Activated CD4-positive, alpha-beta T cell treated with anti-CD3 and anti-CD28 coated beads for 36 hours (primary cell): ENCODE measurements at places on chromosomes 5 and 9. TPM values are rescaled to one million over a fixed set of nuclear protein-coding genes. Genes with fewer than 3 reads are reported as not detected.

DNA sequence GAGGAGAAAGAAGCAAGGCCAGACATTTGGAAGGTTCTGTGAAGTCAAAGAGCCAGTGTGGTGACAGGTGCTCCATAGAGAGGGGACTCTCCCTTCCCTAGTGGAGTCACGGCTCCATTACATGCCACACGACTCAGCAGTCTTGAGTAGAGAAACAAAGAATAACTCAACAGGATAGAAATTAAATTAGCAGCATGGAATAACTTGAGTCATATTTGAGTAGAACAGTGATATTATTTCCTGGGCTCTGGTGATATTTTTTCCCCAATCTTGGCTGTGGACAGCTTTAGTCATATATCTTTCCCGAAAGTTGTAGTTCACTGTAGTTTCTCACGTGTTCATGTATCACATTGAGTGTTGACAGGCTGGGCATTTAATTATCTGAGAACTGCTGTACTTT, 149.7 kb upstream of the EFNA5 start:
- DNase-seq, result peak; percentile 9

DNA sequence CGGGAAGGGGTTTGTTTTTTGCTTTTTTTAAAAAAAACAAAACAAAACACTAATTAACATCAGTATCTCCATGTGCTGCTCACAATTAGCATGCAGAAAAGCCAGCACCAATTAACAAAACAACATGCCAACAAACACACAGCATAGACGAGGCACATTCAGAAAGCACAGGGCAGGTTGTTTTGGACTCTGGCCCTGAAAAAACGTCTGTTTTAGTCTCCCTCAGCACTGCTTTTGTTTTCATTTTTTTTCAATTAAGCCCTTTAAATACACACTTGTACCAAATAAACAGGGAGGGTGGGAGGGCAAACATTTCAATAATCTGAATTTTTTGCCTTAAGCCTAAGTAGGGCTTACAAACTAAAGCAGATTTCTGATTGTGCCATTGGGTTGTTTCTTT, 309.6 kb downstream of the DTWD2 start:
- no peak for DNase-seq

MED22 gene
- 22.9 TPM for total RNA-seq

DNA sequence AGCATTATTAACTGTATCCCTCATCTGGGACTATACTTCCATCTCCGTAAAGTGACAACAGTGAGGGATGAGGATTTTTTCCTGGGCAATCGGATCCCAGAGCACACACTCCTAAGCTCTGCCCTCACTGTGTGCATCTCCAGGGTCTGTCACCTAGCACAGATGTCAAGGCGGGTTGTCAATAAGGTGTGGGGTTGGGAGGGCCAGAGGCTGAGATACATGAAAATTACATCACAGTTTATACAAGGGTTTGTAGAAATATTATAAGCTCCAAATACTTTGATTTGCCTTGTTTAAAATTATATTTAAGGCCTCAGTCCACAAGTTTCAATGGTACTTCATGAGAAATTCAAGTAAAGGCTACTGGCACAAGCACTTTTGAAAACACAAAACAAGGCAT, 4.5 kb downstream of the ADAMTS12 start:
- DNase-seq, result no peak

DNA sequence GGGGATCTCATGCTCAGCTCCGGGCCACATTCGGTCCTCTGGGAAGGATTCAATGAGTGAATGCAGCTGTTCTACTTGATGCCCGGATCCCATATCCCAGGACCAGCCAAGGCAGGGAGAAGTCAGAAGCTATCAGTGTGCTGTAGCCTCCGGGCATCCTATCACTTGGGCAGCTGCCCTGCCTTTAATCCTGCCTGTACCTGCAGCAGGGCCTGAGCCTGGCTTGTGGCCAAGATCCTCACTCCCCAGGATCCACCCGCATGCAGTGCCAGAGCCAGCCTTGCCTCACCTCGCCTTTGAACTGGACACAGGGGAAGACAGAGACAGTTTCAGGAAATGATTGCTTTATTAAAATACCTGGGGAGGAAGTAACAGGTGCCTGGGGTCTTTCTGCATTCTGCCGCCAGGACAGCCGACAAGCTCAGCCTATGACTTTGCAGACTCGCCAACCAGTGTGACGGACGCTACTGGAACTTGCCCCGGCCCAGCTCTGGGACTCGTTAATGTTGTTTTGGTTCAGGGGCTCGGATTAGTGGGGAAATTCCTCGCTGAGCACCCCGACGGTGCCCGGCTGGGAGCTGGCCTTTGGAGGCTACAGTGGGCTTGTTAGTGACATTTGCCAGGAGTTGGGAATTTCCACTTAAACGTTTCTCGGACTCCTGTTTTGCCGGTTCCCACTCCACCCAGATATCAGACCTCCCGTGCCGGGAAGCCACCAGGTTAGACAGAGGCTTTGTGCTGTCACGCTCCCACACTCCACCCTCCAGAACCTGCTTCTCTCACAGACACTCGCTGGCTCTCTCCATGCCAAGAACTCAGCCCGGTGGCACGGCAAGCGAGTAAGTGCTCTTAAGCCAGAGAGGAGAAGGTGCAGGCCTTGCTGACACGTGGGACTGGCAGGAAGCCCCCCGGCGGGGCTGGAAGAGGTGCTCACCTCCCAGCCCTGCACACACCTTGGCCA, 721 bp downstream of the PTGES start:
- no peak for DNase-seq

- DNase-seq, result no peak
Observed at GRCh38 chr5:153496835-153497234, 6.4 kb downstream of the GRIA1 start.

FLT4 gene
- total RNA-seq, result 0.75 TPM

GRCh38 chr9:107024193-107024592, 161.2 kb downstream of the ZNF462 start:
- no peak for DNase-seq

GRCh38 chr9:104374711-104375110, 129.4 kb upstream of the OR13F1 start:
- DNase-seq, result no peak

PCDHAC1 gene
- total RNA-seq, result not detected

DNA sequence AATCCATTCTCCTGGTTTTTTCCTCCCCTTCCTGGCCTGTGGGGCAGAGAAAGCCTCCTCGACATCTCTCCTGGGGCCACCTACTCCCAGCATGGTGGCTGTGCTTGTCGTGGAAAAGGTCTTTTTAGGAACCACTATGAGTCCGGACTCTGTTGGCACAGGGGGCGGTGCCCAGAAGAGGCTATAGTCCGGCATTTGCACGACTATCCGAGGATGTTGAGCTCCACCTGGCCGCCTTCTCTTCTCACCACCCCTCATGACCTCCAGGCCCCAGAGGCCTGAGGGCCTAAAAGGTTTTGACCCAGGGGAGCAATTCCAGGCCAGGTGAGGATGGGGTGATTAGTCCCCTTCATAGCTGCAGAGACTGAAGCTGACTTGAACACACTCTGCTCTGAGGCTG, 14.1 kb downstream of the CSF2 start:
- no peak for DNase-seq

GRCh38 chr5:113266227-113266912, 168.4 kb downstream of the TSSK1B start:
- DNase-seq, result no peak

DNA sequence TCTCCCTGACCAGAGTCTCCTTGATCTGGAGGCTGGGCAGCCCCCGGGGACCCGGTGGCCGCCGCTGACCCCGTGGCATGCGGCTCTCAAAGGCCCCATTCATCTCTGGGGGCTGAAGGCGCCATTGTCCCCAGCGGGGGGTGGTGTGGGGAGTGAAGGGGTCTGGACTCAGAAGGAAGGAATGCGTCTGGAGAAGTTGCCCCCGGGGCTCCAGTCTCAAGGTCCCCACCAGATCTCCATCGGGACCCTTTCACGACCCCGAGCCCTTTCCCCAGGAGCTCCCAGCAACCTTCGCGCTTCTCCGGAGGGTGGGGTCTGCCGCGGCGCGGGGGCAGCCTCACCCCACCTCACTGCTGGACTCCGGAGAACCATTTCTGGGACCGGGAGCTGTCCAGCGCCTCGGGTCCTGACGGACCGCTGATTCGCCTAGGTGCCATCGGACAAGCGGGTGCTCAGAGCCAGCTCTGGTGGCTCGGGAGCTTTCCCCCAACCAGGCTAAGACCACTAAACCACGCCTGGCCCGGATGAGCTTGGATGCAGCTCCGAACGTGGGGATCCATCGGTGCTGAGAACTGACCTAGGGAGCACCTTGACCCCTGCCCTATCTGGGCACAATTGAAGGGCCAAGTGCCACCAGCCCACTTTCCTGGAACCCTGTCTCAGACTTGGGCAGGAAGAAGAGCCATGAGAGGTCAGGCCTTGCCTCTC, 5.1 kb upstream of the PCDH1 start:
- peak; percentile 58 for DNase-seq

SNCB gene
- 0.46 TPM for total RNA-seq
